T-helper 17 cell (primary cell): ENCODE measurements at places on chromosomes 5 and 9. TPM values are rescaled to one million over a fixed set of nuclear protein-coding genes. Genes with fewer than 3 reads are reported as not detected.

DNA sequence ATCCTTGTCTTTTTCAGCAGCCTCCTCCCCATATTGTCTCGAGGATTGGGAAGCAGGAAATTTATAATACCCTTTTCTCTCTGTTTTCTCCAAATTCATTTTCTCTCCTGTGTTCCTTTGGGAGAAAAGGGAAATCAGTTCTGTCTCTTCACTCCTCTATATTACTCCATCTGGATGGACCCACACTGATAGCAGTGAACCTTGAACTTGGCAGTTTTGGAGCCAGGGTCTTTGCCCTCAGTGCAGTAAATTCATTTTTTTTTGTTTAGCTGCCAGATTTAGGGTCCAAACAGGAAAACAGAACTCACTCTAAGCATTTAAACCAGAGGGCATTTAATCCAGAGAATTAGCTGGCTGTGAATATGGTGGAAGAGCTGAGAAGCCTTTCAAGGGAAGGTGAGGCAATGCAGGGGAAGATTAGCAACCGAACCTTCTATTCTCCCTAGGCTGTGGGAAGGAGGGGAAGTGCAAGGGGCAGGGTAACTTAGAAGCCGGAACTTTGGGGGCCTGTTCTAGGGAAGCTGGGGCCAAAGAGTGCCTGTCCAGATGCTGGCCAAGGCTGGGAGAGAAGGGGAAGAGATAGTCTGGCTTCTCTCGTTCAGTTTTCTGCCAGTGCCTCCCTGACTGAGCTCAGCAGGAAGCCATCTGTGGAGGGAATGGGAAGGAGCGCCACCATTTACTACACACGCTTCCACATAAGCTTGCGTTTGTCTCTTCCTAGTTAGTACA is 16.3 kb upstream of the NPR2 start:
- no peak for DNase-seq

DNA sequence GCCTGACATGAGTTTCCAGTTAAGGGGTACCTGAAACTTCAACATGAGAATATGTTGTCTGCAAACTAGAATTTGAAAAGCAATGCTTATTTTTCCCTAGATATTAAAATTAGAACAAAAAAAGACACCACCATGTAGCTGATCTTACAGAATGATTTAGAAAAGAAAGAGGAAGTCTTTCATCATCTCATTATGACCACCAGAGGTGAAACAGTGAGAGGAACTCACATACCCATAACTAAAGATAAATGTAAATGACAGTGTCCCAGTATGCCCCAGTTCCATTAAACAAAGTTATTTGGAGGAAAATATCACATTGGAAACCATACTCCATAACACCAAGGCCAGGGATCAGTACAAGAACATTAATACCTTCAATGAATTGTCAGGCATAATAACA is 6.9 kb downstream of the TAF7 start:
- no peak for DNase-seq

GRCh38 chr9:3433066-3433465 is 92.7 kb downstream of the RFX3 start:
- no peak for DNase-seq

GRCh38 chr5:104611135-104611767 is 1048.7 kb upstream of the NUDT12 start:
- no peak for DNase-seq

DNA sequence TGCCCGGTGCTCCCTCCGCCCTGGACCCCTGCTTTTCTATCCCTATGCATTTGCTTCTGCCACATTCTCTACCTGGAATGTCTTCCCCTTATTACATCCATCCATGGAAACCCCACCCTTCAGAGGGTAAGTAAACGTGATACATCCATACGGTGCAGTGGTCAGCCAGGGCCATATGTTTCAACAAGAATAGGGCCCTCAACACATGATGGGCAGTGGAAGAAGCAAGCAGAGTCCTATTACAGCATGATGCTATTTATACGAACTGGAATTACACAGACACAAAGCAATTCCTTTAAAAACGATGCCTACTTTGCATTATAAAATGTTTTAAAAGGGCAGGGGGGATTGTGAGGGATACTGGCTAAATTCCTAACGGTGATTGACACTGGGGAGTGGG is 38.2 kb upstream of the PTGS1 start:
- DNase-seq: no peak

- no peak for DNase-seq
Observed at GRCh38 chr5:138338411-138339090, 485 bp downstream of the FAM53C start.

GRCh38 chr9:104074876-104075275 is 19.2 kb upstream of the SMC2 start:
- no peak for DNase-seq

The FAXDC2 gene
- 36.8 TPM for total RNA-seq

The EIF4E1B gene
- not detected for total RNA-seq

The EPB41L4A gene
- 1.4 TPM for total RNA-seq
